ENCODE measurements at places on chromosomes 1 and 21.
A peak's percentile ranks its signal among the peaks of the same experiment; 100 is the strongest.

GRCh38 chr1:25478633-25479032 is 47.9 kb downstream of the MACO1 start:
- H3K27me3 ChIP-seq, result no peaks in the 10 kb centered on the region
- H3K4me3 ChIP-seq, result no peak overlapping the region
- no peak overlapping the region for H3K27ac ChIP-seq

GRCh38 chr1:3697104-3697503 is 44.8 kb downstream of the TP73 start:
- no peaks in the 10 kb centered on the region for H3K4me1 ChIP-seq
- no peak overlapping the region for H3K27ac ChIP-seq
- no peaks in the 10 kb centered on the region for H3K27me3 ChIP-seq
- no peaks in the 10 kb centered on the region for H3K36me3 ChIP-seq
- H3K4me3 ChIP-seq, result no peak overlapping the region

- peaks cover 19% of the 10 kb centered on the region for H3K27me3 ChIP-seq
- no peak for DNase-seq
- no peaks in the 10 kb centered on the region for H3K4me1 ChIP-seq
- H3K36me3 ChIP-seq, result no peaks in the 10 kb centered on the region
- H3K27ac ChIP-seq, result no peak overlapping the region
Measured at GRCh38 chr1:118961156-118961555, 27.0 kb downstream of the TBX15 start.

DNA sequence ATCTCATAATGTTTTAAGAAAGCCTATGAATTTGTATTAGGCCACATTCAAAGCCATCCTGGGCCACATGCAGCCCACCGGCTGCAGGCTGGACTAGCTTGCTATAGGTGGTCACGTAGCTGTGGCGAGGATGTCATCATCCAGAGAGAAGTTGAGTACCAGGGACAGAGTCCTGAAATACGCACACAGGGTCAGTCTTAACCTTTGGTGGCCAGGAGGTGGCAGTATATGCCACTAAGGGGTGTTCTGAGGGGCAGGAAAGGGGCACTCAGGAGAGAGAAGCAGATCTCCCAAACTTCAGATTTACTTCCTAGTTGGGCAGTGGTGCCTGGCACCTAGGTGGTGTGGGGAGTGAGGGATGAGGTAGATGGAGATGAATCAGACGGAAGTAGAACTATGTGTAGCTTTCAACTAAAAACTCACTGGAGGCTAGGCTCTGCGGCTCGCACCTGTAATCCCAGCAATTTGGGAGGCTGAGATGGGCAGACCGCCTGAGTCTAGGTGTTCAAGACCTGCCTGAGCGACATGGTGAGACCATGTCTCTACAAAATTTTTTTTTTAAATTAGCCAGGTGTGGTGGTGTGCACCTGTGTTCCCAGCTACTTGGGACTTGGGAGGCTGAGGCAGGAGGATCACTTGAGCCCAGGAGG is 16.3 kb upstream of the CDK18 start:
- no peak overlapping the region for H3K27ac ChIP-seq
- peak; percentile 88 for DNase-seq
- H3K27me3 ChIP-seq, result no peaks in the 10 kb centered on the region
- no peaks in the 10 kb centered on the region for H3K36me3 ChIP-seq

GRCh38 chr1:148010527-148010926 is 82.3 kb downstream of the GPR89B start:
- DNase-seq, result peak; percentile 54
- no peaks in the 10 kb centered on the region for H3K4me1 ChIP-seq
- H3K27ac ChIP-seq, result no peak overlapping the region
- no peak overlapping the region for H3K4me3 ChIP-seq

DNA sequence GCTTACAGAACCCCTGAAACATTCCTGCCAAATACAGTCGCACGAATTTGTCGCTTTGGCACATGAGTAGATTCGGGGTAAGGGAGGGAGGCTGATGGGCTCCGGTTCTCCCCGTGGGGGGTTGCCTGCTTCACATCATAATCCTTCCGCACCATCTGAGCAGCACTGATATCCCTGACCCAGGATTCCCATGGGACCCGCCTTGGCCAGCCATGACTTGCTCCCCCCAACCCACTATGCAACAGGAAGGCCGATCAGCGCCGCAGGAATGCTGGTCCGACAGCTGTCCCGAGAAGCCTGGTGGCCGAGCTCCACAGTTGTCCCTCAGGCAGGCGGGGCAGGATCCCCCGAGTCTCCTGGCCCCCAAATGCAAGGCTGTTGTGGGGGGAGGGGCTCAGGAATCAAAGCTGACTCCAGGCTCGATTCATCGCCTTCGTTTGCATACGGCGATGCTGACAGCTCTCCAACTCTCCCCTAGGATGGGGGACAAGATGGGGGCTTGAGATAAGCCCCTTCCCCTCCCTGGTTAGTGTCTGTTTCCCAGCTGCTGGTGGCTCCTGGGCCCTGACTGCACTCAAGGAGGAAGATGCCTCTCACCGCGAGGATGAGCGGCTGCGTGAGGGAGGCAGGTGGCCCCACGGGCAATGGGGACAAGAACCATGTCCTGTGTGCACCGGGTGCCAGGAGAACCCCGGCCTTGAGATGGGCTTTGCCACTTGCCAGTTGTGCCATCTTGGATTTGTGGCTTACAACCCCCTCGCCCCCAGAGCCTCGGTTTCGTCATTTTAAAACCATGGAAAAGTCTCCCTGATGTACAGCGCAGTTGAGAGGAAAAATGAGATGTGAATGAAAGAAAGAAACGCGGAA is 9.3 kb downstream of the DRAXIN start:
- no peaks in the 10 kb centered on the region for H3K4me1 ChIP-seq
- H3K27ac ChIP-seq, result no peak overlapping the region
- no peak overlapping the region for H3K4me3 ChIP-seq
- no peak for DNase-seq
- H3K36me3 ChIP-seq, result no peaks in the 10 kb centered on the region

DNA sequence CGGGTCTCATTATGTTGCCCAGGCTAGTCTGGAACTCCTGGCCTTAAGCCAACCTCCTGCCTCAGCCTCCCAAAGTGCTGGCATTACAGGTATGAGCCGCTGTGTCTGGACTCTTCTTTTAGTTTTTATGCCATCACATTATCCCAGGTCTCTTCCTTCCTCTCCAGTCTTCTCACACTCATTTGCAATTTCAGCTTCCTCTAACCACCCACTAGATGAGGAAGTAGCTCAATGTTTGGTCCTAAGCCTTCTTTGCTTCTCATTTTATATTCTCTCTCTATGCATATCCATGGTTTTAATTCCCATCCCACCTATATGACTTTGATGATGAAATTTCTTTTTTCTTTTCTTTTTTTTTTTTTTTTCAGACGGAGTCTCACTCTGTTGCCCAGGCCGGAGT is 3.1 kb upstream of the ZBTB8A start:
- no peak for DNase-seq
- H3K36me3 ChIP-seq, result no peaks in the 10 kb centered on the region
- no peak overlapping the region for H3K27ac ChIP-seq
- no peak overlapping the region for H3K4me3 ChIP-seq

- peaks cover 4% of the 10 kb centered on the region for H3K4me1 ChIP-seq
- H3K36me3 ChIP-seq, result no peaks in the 10 kb centered on the region
- H3K4me3 ChIP-seq, result no peak overlapping the region
- H3K27me3 ChIP-seq, result no peaks in the 10 kb centered on the region
- no peak overlapping the region for H3K27ac ChIP-seq
Measured at GRCh38 chr1:168474322-168474721, 69.5 kb downstream of the XCL2 start.

GRCh38 chr1:70979881-70980280 is 67.7 kb downstream of the PTGER3 start:
- no peaks in the 10 kb centered on the region for H3K36me3 ChIP-seq
- no peak overlapping the region for H3K27ac ChIP-seq
- no peak for DNase-seq
- no peak overlapping the region for H3K4me3 ChIP-seq
- H3K4me1 ChIP-seq, result no peaks in the 10 kb centered on the region

DNA sequence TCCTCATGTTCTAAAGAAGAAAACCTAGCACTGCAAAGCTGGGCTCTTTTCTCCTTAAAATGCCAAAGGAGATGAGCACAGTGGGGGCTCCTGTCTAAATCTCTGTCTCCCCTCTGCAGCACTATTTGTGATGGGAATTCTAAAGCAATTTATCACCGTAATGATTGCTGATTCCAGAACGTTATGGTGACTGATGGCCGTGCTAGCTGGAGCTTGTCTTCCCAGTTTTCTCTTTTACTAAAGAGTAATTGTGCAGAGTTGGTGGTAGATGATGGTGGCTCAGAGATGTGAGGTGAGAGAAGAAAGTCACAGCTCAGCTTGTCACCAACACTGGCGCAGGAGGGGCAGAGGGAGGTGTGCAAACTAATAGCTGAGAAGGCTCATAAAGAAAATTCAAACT is 60.7 kb upstream of the ATP2B4 start:
- no peak overlapping the region for H3K27ac ChIP-seq
- H3K36me3 ChIP-seq, result no peaks in the 10 kb centered on the region
- no peak for DNase-seq
- H3K27me3 ChIP-seq, result peaks cover 5% of the 10 kb centered on the region

- peak; percentile 81 for DNase-seq
- H3K4me3 ChIP-seq, result no peak overlapping the region
- H3K36me3 ChIP-seq, result no peaks in the 10 kb centered on the region
- peaks cover 16% of the 10 kb centered on the region for H3K4me1 ChIP-seq
- H3K27ac ChIP-seq, result no peak overlapping the region
Measured at GRCh38 chr1:226723657-226724532, 15.2 kb downstream of the ITPKB start.

DNA sequence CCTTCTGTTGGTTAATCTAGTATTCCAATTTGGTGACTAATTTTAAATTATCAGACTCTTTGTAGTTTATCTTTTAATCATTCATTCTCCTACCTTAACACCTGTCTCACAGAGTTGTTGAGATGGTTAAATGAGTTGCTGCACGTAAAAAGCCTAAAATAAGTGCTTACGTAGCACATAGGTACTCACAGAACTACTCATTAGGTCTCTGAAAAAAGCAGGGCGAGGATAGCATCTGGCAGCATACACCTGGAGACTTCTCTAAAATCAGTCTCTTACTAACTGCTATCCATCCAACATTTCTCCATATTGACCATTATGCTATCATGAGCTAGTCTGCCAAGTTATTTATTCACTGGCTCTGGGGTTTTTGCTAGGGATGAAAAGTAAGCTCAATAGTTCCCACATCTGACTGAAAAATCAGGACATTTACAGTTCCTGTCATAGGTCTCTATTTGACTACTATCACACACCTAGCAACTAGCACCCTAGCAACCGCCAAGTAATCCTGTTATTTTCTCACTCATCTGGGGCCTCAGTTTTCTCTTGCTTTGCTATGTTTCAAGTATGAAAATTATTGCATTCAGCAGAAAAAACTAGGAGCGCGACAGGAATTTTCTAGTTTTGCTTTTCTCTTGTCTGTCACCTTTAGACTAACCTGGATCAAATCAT is 11.2 kb downstream of the CSDE1 start:
- no peak for DNase-seq
- H3K27ac ChIP-seq, result no peak overlapping the region
- peaks cover 39% of the 10 kb centered on the region for H3K36me3 ChIP-seq
- H3K4me1 ChIP-seq, result peaks cover 17% of the 10 kb centered on the region
- H3K4me3 ChIP-seq, result no peak overlapping the region
- no peaks in the 10 kb centered on the region for H3K27me3 ChIP-seq

- peaks cover 31% of the 10 kb centered on the region for H3K36me3 ChIP-seq
- DNase-seq, result no peak
- no peak overlapping the region for H3K4me3 ChIP-seq
- peaks cover 9% of the 10 kb centered on the region for H3K4me1 ChIP-seq
Measured at GRCh38 chr1:232974971-232975370, 24.6 kb downstream of the NTPCR start.
